ENCODE measurements at places on chromosomes 2 and 18.

DNA sequence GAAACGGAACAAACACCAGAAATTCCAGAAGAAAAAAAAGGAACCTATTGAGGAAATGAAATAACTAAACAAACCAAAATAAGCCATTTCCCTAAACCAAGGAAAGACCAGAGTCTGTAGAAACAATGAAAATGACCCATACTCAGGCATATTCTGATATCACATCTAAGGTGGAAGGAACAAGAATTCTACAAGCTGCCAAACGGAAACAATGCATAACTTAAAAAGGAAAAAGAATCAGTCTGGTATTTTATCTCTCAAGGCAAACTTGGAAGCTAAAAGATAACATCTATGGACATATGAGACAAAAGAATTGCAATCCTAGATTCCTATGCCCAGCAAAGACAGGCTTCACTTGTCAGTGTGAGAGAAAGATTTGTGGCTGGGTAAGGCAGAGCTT lies 326.2 kb downstream of the PDE11A start:
- no peak for DNase-seq

- no peak for DNase-seq
These were observed 1.7 kb downstream of the ROCK2 start for GRCh38 chr2:11342551-11343367.

DNA sequence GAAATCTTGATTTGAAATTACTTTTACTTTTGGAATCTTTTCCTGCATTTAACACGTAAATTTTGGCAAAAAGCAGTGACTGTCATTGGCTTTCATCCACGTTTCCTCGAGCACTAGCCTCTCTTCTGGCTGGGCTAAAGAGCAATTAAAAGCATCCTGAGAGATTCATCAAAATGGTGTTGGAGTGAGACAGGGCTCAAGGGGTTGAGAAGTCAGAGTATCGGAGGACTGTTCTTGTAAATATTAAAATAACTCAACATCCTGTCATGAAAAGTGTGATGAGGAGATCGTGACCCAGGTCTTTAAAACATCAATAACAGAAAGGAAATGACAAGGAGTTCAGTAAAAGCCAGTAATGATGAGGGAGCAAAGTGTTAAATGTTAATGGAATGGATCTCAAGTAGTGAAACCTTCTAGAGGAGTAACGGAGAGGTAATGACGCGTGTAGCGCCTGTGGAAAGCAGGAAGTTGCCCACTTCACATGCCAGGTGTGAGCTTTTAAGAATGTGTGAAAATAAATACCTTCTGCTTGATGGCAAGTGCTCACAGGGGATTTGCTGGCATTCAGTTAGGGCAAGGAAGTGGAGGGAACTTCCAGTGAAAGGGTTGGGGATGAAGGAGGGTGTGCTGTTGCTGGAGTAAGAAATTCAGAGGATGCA lies 754.4 kb downstream of the ADCYAP1 start:
- DNase-seq = no peak

DNA sequence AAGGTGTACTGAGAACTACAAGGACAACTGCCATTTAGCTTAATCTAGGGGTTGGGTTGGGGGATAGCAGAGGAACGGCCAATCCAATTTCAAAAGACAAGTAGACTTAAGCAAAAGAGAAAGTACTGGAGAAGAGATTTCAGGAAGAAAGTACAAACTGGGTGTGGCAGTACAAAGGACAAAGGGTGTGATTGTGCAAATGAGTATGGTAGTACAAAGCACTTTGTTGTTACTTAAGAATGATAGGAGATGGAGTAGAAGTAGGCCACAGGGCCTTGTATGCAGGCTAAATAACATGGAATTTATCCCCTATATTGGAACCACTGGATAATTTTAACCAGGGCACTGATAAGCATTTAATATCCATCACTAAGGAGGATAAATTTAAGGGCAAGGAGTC lies 4.7 kb upstream of the ORC2 start:
- DNase-seq = no peak

DNA sequence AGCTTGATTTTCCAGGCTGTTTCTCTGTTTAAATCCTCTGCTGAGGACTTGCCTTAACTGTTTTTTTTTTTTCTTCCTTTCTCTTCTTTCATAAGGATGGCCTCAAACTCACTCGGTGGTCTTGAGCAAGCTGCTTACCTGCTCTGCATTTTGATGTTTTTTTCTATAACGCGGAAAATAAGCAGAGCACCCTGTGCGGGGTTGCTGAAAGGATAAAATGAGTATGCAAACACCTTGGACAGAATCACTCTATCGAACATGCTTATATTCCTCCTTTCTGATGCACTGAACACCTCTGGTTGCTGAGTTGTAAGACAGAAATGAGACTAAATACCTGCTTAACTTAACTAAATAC lies 41.1 kb upstream of the DSC1 start:
- no peak for DNase-seq

- DNase-seq = no peak
These were observed 188.9 kb upstream of the RASGRP3 start for GRCh38 chr2:33287507-33288005.

GRCh38 chr2:71469403-71470398 lies 16.3 kb downstream of the DYSF start:
- no peak for DNase-seq

GRCh38 chr2:68441179-68441993 lies 25.7 kb downstream of the FBXO48 start:
- DNase-seq = peak; percentile 60

GRCh38 chr2:30776831-30777635 lies 30.2 kb downstream of the CAPN13 start:
- no peak for DNase-seq

- no peak for DNase-seq
These were observed 89.2 kb upstream of the GLS start for GRCh38 chr2:190791347-190791975.

- DNase-seq = no peak
These were observed 39.9 kb downstream of the REEP1 start for GRCh38 chr2:86297382-86298147.

- no peak for DNase-seq
These were observed 567.6 kb downstream of the PLCL1 start for GRCh38 chr2:198371921-198372543.

DNA sequence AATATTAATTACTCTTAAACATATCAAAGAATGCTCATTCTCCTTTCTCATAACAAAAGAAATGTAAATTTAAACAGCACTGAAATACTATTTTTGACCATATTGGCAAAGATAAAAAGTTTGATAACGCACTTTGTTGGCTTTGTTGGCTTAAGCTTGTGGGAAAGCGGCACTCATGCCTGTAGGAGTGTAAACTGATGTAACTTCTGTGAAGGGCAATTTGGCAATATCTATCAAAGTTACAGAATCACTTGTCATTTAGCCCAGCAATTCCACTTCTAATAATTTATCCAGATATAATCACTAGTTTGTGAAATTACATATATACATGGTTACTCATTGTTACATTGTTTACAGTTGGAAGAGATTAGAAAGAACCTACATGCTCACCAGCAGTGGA lies 311.8 kb upstream of the STON1 start:
- no peak for DNase-seq

GRCh38 chr2:160646684-160647444 lies 153.3 kb upstream of the RBMS1 start:
- no peak for DNase-seq

GRCh38 chr18:76363436-76364120 lies 131.5 kb downstream of the ZNF516 start:
- no peak for DNase-seq

DNA sequence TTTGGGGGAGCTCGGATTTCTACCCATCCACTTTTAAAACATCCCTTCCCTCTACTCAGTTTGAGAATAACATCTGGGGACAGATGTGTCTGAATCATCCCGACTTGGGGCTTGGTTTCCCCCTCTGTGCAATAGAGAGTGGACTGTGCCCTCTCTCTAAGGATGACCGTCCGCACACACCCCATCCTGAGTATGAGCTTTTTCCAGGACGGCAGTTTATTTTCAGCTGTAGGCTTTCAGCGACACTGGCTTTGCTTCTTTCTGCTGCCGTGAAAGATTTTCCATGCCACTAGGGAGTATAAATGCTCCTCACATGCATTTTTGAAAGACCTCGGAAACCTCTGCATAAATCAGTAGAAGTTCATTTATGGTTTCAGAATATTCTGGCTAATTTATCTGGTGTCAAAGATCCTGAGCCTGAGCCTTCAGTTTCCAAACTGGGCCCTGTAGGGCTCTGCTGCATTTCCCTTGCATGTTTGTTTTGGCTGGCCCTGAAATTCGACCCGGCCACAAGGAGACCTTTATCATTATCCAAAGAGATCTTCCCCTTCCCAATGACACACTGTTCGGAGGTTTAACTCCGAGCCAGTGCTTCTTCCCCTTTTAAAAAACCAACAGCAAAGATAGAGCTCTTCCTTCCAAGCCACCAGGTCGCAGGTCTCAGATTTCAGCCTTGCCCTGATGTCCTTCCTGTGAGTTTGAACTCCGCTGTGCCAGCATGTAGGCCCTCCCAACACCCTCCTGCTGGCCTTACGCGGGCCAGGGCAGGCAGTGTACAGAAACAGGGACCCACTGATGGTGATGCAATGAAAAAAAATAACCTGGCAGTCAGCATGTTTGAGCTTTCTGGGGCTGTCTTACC lies 53.3 kb downstream of the FECH start:
- no peak for DNase-seq

GRCh38 chr2:133773854-133774653 lies 205.8 kb upstream of the NCKAP5 start:
- DNase-seq = no peak

GRCh38 chr2:196225213-196225612 lies 53.8 kb upstream of the STK17B start:
- DNase-seq = no peak

- no peak for DNase-seq
These were observed 115.6 kb downstream of the GLI2 start for GRCh38 chr2:120851116-120851773.

All from activated CD8-positive, alpha-beta memory T cell treated with anti-CD3 and anti-CD28 coated beads for 1 hour (primary cell).